ENCODE measurements at places on chromosomes 4 and X. TPM values are rescaled to one million over a fixed set of nuclear protein-coding genes. Genes with fewer than 3 reads are reported as not detected.

DNA sequence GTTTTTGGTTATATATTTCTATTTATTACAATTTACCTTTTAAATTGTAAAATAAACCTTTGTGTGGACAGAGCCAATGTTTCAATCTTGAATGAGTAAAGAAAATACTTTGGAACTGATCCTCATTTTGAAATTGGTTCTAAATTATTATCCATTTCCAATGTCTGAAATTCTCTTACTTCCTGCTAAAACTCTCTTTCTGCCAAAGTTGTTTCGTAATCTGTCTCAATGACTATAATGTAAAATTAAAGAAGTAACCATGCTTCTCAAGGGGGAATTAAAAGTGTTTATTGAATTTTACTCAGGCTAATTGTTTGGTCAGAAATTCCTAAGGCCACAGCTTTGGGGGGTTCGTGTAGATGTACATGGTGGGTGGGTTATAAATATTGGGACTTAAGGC is 34.8 kb downstream of the YIPF6 start:
- no peak for DNase-seq

DNA sequence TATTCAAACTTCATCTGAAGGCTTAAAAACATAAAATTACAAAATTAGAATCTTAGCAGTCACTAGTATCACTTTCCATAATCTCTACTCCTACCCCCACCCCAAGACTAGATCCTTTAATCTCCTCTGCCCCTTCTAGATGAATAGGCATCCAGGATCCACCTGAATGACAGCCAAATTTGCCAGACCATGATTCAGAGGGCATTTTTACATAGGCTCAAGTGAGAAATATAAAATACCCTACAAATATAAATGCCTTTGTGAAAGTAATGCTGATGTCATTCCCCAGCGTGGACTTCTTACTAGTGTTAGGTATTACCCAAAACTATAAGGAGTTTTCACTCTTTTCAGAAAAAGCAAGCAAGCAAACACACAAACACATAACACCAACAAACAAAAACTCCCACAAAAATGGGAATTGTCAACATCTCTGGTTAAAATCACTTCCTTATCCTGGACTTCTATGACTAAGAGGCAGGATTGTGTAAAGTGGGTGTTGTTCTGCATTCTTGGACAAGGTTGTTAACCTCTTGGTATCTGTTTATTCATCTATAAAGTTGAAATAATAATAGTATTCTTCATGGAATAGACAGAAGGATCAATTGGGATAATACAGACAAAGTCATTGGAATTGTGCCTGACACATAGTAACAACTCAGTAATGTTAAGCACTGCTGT is 51.3 kb upstream of the TMPRSS11F start:
- no peak for DNase-seq

Gene OSTC
- polyA plus RNA-seq = 134 TPM

GRCh38 chrX:2192584-2193272 is 308.0 kb downstream of the DHRSX start:
- no peak for DNase-seq

DNA sequence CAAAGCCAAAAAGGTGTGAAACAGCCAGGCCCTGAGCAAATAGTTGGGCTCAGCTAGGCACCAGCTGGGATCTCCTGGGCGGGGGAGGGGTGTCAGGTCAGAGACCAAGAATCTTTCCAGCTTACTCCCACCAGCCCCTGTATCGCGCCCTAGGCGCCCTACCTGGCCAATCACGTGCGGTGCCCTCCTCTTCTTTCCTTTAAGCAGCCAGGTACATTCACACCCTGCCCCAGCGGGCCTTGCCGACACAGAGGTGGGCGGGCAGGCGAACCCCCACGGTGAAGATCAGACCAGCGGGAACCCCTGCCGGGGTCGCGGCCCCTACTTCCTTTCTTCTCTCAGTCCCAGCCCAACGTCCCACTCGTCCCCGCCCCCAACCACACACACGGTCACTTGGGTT is 9.1 kb downstream of the ARHGAP36 start:
- no peak for DNase-seq

DNA sequence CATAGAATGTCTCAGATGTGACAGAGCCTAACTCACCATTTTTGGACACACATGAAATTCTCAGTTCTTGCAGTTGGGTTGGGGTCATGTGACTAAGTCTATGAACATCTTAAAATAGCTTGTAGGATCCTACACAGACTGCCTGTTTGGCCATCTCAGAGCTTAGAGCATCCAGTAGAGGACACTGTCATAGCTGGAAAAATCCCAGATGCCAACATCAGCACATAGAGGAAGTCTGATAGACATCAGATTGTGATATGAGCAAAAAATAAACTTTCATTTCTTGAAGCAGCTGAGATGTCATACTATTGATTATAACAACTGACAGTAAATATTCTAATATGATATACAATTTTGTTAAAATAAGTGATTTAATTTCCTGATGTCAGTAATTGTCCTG is 207.1 kb downstream of the TRAM1L1 start:
- DNase-seq = peak; percentile 2

GRCh38 chrX:31323658-31324057 is 251.8 kb upstream of the FTHL17 start:
- no peak for DNase-seq

Gene MAGED4
- 26.6 TPM for polyA plus RNA-seq

Data from SK-N-SH (cell line).